ENCODE measurements at places on chromosomes 7 and 10. TPM values are rescaled to one million over a fixed set of nuclear protein-coding genes. Genes with fewer than 3 reads are reported as not detected.

The CLDN4 gene
- not detected for polyA plus RNA-seq

The PRSS2 gene
- polyA plus RNA-seq: not detected

The PRKRIP1 gene
- 21.1 TPM for polyA plus RNA-seq

The CPA4 gene
- polyA plus RNA-seq: not detected

The PLEKHA8 gene
- polyA plus RNA-seq: 3.7 TPM

The C10orf53 gene
- polyA plus RNA-seq: not detected

The C10orf62 gene
- polyA plus RNA-seq: not detected

The NPS gene
- polyA plus RNA-seq: not detected

The C10orf67 gene
- polyA plus RNA-seq: 0.26 TPM

The C10orf105 gene
- 0.23 TPM for polyA plus RNA-seq

The UNCX gene
- not detected for polyA plus RNA-seq

The ZNF239 gene
- 0.90 TPM for polyA plus RNA-seq

The LRGUK gene
- polyA plus RNA-seq: not detected

The C7orf25 gene
- 4.6 TPM for polyA plus RNA-seq

The SLC35G1 gene
- polyA plus RNA-seq: 2.4 TPM

The GPRIN2 gene
- not detected for polyA plus RNA-seq

The CALCR gene
- polyA plus RNA-seq: not detected

The OR6B1 gene
- not detected for polyA plus RNA-seq

The SORCS1 gene
- polyA plus RNA-seq: not detected

The CALML5 gene
- polyA plus RNA-seq: not detected

The LDB3 gene
- not detected for polyA plus RNA-seq
